NCI-H446 (cell line): ENCODE measurements at places on chromosomes 12 and 14.

DNA sequence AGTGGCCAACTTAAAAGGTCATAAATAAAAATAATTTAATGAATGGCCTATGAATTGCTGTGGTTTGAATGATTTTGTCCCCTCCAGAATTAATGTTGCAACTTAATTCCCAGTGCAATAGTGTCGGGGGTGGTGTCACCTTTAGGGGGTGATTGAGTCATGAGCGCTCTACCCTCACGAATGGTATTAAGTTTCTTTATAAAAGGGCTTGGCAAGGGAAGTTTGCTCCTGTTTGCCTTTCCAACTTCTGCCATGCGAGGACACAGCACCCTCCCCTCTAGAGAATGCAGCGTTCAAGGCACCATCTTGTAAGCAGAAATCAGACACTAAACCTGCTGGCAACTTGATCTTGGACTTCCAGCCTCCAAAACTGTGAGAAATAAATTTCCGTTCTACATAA lies 253.3 kb downstream of the ATXN7L3B start:
- no peak for DNase-seq

DNA sequence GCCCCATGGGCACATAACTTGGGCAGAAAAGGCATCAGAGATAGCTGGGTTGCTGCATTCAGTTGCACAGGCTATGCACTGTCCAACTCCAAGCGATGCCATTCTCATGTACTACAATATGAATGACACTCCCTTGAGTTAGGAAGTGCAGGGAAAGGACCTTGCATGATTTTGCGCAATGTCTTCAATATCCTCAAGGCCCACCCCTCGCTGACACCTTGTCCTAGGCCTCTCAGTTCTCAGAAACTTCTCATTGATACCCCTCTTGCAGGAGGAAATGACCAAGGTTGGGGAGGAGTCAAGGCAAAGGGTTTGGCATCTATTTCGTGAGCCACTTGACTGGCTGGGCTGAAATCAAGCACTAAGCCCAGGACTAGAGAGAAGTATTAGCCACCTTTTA lies 70.4 kb downstream of the ARL6IP4 start:
- peak; percentile 7 for DNase-seq

DNA sequence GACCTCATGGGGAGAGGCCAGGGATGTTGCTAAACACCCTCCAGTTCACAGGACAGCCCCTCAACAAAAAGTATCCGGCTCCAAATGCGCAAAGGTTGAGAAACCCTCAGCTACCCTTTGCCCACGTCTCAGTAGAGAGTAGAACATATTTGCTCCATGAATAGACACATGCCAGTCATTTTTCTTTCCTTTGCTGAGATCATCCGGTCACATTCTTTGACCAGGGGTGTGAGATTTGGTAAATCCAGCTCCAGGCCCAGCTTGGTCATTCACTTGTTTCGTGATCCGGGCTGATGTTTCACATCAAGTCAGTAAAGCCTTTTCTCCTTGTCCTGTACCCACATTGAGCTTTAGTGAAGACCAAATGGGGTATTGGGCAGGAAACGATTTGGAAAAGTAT lies 83.6 kb upstream of the LHX5 start:
- DNase-seq, result no peak

DNA sequence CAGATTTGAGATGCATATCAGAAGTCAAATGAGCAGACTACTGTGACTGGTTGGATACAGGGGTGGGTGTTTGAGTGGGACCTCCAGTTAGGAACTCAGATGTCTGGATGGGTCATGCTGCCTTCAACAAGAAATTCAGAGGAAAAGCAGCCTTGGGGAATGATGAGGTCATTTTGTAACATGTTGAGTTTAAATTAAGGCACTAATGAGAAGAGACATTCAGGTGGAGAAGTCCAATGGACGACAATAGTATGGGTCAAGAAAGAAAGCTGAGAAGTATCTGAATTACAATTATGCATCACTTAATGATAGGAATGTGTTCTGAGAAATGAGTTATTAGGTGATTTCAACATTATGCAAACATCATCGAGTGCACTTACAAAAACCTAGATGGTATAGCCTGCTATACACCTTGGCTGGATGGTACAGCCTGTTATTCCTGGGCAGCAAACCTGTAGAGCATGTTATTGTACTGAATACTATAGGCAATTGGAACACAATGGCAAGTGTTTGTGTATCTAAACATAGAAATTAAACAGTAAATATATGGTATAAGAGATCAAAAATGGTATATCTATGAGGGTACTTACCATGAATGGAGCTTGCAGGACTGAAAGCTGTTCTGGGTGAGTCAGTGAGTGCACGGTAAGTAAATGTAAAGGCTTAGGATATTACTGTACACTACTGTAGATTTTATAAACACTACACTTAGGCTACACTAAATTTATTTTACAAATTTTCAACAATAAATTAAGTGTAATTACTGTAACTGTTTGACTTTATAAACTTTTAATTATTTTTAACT lies 414.7 kb downstream of the RAD51B start:
- DNase-seq, result no peak

- DNase-seq, result no peak
Measured at GRCh38 chr14:27078191-27078590, 480.4 kb upstream of the NOVA1 start.

DNA sequence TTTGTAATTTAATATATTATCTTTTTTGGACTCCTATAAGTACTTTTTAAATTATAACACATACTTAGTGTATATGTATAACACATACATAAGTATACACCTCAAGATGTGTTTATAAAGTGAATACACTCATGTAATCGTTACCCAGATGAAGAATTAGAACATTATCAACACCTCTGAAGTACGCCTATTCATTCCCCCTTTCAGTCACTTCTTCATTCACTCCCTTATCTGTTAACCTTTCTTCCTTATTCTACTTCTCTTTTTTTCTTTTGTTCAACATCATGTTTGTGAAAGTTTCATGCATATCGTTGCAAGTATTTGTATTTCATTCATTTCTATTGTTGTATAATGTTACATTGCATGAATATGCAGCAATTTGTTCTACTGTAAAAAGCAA lies 98.5 kb downstream of the ARID2 start:
- no peak for DNase-seq

DNA sequence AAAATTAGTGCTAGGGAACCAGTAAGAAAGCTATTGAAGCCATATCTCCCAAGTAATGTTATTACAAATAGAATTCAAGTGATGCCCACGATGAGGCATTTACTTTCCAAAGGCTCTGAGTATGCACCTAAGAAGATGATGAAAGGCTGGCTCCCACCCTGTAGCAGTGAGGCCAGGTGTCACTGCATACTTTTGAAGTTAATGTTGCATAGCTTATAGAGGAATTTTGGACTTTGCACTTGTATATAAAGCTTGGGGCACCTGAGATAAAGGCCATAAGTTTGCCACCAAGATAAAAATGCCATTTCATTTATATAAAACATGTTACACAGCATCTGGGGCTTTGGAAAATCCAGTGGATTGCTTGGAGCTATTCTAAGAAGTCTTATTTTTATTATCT lies 96.2 kb downstream of the PTPRB start:
- no peak for DNase-seq
